Jurkat, Clone E6-1 (cell line): ENCODE measurements at places on chromosomes 16 and 17.

- DNase-seq: no peak
Measured at GRCh38 chr16:2824626-2825025, 5.5 kb upstream of the ZG16B start.

DNA sequence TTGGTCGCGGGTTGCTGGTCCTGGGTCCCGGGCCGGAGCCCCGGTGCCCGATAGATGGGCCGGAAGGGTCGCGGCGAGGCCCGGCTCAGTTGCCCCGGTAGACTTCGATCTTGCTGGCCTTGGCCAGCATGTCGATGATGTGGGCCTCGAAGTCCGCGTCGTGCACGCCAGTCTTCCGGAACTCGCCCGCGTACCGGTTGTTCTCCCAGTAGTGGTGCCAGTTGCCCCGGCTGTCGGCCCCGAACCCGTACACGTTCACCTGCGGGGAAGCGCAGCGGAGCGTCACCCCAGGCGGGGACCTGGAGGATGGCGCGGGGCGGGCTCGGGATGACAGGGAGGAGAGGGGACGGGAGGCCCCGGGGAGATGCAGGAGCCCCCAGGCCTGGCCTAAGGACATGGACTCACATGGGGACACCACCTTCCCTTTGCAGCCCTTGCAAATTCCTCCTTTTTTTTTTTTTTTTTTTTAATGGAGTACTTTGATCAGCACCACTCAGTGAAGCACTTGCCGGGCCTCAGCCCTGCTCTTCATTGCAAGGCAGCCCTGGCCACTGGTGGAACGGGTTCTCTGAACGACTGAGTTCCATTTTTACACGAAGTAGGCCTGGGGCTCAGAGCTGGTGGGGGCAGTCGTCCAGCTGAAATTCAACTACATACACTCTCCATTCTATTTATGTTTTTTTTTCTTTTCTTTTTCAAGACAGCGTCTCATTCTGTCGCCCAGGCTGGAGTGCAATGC lies 35.1 kb downstream of the DDX19A start:
- DNase-seq: no peak

DNA sequence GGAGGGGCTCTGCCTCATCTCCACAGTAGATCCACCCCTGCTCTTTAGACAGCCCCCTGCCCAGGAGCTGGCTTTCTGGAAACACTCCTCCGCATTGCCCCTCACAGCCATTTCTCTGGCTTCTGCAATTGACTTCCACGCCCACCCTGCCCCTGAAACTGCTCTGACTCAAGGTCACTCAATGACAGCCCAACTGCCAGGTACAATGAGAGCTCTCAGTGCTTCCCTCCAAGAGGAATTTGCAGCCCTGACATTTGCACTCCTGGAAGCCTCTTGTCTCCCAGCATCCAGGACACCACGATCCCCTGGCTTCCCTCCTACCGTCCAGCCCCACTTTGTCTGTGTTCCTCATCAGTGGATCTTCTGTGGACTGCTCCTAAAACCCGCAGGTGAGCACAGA lies 421.5 kb downstream of the SOX9 start:
- no peak for DNase-seq

DNA sequence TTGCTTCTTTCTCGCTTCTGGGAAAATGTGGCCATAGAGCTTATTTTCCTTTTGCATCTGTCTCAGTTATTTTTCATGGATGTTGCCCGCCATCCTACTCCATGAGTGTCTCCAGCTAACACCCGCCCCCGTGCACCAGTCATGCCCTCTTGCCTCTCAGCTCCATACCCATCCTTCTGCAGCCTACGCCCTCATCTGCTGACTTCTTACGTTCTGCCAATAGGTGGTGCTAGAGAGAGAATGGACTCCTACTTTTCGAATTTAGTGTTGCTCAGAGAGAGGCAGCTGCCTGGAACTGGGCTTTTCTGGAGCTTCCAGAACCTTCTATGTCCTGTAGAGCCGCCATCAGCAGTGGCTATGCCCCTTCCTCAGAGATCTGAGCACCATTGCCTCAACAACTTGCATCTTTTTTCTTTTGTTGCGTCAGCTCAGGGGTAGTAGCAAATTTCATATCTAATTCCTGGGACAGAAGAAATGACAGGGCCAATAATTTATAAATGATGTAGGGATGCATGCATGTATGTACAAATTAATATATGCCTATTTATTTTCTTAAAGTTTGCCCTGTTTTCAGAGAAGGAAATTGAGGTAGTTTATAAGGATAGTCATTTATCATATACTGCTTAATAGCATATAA lies 119.7 kb upstream of the MYOCD start:
- DNase-seq: peak; percentile 25

- DNase-seq: peak; percentile 20
Measured at GRCh38 chr16:81634380-81635062, 144.6 kb upstream of the PLCG2 start.

- peak; percentile 69 for DNase-seq
Measured at GRCh38 chr16:5615868-5616642, 518.5 kb upstream of the EEF2KMT start.

DNA sequence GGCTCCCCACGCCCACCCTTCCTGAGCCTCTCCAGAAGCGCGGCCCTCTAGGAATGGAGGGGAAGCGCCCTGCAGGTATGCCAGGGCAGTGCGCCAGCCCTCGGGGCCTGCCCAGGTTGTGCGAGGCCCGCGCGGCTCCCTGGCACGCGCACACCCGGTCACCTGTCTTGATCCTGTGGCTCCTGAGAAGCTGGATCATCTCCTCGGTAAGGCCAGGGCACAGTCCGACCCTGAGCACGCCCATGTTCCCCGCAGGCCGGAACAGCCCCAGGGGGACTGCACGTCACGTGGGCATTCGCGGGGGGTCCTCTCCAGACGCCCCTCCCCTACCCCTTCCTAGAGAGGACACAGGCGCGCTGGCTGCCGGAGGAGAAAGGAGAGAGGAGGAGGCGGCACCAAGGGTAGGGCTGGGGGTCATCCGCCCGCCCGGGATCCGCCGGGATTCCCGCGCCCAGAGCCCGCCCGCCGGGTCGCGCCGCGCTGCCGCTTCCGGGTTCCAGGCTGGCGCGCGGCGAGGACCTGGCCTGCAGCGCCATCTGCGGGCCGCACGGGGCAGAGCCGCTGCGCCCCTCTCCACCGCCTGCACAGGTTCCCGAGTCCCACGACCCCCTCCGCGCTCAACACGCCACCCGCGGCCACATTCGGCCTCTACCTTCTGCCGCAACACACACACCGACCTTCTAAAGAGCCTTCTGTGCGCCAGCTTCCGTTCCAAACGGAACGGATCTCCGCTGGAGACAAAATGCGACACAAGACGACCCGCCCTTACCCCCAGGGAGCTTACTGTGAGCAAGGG lies at the start of gene RAD51D:
TSS of gene RAD51D (minus strand) at position 491 of the 796 bp plus-strand sequence. CDS start at position 244, 247 bp downstream.
- DNase-seq: peak; percentile 88

GRCh38 chr17:30375661-30376060 lies 3.1 kb upstream of the CPD start:
- no peak for DNase-seq

GRCh38 chr16:19833176-19833575 lies 51.5 kb downstream of the GPRC5B start:
- no peak for DNase-seq

- DNase-seq: no peak
Measured at GRCh38 chr16:57614536-57614935, 13.9 kb upstream of the ADGRG1 start.

DNA sequence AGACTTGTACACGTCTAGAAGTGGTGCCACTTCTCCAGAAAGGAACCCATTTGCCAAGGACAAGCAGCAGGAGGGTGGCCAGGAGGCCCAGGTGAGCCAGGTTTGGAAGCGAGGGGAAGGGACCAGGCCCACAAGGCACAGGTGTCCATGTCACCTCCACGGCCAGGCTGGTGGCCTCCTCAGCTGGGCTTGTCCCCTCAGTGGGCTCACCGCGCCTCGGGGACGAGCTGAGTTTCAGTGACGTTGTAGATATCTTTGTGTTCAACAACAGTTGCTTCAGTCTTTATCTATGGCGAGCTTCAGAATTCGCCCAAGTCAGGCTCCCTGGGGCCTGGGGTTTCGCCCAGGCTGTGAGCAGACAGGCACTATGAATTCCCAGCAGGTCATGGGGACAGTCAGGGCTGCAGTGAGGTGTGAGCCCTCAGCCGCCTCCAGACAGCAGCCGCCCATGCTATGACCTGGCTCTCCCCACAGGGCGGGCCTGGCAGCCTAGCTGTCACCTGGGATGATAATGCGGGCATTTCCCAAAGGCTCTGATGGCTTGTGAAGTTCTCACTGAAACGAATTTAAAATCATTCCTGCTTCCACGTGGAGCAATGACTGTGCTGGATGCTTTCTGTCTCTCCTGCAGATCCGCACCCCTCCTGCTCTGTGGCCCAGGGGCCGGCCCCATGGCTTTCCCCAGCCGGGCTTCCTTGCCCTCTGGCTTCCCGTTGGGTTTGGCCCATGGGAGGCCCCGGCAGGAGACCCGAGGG lies 89.5 kb downstream of the MRC2 start:
- no peak for DNase-seq

GRCh38 chr17:82884970-82885353 lies 45.1 kb upstream of the ZNF750 start:
- DNase-seq: peak; percentile 85

DNA sequence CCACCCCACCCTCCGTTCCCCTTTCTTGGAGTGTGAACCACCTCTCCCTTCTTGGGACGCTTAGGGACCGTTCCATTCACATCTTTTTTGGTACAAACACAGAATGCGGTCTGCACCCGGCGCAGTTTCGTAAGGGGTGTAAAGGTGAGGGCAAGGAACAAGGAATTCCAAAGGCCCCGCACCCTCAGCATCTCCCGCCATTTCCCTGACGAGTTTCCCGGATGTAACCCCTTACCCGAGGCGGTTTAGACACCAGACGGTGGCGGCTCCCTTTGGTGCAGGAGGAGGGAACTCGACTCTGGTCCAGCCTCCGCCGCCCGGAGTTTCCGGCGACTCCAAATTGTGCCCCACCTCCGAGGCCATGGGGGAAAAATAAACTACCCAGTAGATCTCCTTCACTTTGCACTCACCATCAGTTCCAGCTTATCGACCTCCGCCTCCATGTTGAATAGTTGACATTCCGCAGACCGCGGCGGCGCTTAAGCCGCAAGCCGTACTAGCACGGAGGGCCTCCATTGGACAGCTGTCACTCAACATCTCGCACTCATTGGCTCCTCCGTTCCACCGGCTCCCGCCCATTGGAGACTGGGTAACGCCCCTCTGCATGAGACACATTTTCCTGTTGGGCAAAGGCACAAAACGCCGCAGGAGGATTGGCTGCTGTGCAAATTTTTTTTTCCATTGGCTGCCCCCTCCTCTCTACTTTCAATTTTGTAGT lies at the start of gene SKA2:
TSS of gene SKA2 (minus strand) at position 466 of the 718 bp plus-strand sequence. CDS start at position 443, 23 bp downstream.
- no peak for DNase-seq

DNA sequence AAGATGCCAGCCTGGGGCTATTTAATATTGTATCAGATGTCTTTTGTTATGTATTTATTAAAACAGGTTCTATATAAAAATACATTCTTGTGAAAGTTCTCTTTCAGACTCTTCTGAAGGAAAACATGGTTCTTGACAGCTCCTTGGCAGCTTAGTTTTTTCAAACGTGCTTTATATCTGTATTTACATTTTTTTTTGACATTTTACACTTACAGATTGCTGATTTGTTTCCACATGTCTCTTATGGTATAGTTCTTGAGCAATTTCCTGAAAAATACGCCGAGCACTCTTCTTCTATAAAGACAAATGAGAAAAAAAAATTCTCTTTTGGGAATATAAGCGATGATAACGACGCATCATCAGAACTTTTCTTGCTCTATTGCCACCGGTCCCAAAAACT lies 9.5 kb downstream of the IGSF6 start:
- no peak for DNase-seq

DNA sequence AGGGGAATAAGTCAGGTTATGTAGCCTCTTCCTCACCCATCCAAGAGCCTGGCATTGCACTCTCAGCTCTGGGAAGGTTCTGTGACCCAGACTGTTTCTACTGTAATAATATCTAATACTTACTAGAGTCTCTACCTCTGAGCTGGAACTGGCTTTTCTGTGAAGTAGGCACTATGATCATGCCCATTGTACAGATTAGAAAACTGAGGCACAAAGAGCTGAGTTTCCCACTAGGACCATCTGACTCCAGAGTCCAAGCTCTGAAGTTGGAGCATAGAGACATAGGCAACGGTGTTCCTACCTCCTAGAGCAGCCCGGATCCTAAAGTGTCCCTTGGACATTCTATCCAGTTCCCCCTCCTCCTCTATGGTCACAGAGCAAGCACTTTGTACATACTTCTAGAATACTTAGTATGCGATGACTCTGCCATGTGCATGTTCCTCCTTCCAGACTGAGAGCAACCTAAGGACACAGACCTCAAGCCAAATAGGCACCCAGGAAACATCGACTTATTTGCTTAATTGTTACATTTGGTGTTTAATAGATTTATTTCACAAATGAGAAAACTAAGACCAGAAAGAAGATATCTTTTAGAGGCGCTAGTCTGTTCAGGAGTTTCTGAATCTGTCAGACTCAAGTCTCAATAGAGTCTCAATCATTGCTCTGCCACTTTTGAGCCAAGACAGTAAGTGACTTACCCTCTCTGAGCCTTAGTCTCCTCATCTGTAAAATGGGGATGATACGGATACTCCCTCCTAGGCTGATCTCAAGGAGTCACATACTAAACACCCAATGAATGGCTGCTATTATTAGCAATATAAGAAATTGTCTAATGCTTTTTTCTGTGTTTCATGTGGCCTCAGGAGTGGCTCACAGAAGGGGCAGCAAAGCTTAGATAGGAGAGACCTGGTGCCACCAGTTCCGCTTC lies 3.6 kb downstream of the CLEC19A start:
- no peak for DNase-seq
